ENCODE measurements at places on chromosomes 4 and X.

- no peak for ATAC-seq
These were observed 121.2 kb downstream of the GASK1B start for GRCh38 chr4:158051401-158052235.

GRCh38 chr4:111676533-111676932 is 468.7 kb upstream of the FAM241A start:
- ATAC-seq = no peak

DNA sequence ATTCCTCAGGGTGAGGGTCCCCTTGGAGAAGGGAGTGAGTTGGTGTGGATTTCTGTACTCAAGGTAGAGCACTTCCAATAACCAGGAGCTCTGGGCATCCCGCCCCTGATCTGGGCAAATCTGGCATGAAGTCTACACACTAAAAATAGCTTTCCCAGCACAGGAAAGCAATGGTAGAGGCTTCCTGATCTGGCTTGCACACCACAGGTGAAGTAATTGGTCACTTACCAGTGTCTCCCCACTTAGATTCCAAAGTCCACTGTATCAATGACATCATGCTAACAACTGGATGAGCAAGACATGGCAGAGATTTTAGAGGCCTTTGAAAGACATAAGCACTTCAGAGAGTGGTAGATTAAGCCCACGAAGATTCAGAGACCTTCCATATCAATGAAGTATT is 17.8 kb upstream of the IDS start:
- no peak for ATAC-seq

GRCh38 chr4:127344071-127344470 is 288.7 kb upstream of the INTU start:
- ATAC-seq = no peak

GRCh38 chr4:152281211-152281610 is 254.7 kb downstream of the FBXW7 start:
- ATAC-seq = no peak

- ATAC-seq = no peak
These were observed 28.1 kb downstream of the ZFP42 start for GRCh38 chr4:188023682-188024081.

- ATAC-seq = no peak
These were observed 333.1 kb downstream of the IL1RAPL1 start for GRCh38 chrX:28920153-28920943.

- no peak for ATAC-seq
These were observed 17.3 kb upstream of the LSM6 start for GRCh38 chr4:146158036-146158745.

DNA sequence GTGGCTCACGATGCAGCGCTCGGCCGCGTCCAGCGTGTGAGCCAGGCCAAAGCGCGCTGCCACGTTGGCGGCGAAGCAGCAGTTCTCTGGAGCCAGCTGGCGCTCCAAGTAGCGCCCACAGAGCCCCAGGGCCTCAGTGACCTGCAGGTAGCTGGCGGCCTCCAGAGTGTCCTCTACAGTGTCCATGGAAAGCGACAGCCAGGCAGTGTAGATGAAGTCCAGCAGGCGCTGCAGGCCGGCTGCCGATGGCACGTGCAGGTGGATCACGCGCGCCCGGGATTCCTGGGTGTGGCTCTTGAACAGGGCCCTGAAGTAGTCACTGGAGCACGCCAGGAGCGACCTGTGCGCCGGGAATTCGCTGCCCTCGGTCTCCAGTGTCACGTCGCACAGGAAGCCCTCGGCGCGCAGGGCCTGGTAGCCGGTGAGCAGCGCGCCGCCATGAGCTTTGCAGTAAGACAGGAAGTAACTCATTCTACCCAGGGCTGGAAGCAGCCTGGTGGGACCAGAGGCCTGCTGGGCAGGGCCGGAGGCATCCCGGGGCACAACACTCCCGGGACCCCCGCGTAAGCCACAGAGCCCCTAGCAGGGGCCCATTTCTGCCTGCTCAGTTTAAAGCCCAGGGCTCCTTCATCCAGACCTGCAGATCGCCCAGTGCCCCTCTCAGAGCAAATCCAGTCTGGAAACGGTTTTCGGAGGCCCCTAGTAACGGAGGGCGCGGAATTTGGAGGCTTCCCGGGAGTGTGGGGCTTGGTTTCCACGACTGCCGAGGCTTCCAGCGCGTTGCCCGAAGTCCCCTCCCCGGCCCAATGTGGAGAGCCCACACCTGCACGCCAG is 595 bp downstream of the KLHL34 start:
- ATAC-seq = no peak

DNA sequence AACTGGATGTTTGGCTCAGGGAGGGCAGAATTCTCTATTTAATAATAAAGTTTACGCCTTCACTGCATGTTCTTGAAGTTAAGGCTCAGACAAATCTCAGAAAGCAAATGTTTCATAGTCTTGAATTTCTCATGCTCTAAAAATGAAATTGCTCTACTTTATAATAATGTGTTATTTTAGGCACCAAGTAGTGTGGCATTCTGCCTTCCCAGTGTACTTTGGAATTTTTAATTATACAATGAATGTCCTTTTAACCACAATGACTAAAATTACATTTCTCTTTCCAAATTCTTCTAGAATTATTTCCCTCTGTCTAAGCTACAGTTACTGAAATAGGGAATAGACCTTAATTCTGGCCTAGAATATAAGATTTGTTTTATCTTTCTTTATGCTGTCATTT is 97.9 kb upstream of the PDE5A start:
- no peak for ATAC-seq

DNA sequence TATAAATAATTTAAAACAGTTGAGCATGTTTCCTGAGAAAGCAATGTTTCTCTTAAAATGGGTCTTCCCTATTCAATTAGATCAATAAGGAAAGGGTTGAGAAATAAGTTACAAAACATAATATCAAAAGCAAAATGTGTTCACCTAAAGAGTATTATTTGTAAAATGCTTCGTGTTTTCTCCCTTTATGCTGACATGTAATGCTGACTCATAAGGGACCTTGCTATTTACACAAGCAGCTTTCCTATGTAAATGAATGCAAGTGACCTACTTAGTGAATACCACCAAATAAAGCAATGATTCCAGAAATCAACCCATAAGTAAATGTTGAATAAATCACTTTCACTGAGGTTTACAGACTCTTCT is 91.5 kb downstream of the ELOVL6 start:
- no peak for ATAC-seq

DNA sequence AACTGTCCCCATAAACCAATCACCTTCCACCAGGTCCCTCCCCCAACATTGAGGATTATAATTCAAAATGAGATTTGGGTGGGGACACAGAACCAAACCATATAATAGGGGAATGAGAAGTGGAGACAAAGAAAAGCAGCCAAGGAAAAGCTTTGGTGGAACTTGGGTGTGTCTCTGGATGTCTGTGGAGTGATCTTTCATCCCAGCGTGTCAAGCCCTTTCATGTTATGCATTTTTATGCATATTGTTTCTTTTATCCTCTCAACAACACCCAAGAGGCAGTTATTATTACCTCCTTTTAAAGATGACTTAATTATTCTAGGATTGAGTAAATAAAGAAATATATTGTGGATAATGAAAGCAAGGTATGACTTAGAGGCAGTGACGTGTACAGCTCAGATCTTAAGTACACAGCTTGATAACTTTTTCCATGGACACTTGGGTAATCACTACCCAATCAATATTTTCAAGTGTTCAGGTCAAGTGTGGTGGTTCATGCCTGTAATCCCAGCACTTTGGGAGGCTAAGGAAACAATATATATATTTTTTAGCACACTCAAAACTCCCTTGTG is 42.6 kb upstream of the HOPX start:
- ATAC-seq = no peak

DNA sequence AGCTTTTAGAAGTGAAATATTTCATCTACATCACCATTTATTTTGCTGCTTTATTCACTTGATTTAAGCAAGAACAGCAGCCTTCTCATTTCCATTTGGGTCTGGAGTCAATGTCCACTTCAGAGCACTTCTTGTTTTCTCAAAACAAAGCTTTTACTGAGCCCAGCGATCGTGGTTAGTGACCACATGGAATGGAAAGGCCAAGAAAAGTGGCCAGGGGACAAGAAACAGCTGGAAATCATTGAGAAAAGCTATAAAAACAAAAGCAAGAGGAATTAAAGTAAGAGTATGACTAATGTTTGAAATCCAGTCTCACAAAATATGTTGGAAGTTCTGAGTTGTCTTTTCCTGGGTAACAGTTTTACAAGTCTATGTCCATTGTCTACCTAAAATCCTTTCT is 328.4 kb upstream of the INTU start:
- ATAC-seq = no peak

DNA sequence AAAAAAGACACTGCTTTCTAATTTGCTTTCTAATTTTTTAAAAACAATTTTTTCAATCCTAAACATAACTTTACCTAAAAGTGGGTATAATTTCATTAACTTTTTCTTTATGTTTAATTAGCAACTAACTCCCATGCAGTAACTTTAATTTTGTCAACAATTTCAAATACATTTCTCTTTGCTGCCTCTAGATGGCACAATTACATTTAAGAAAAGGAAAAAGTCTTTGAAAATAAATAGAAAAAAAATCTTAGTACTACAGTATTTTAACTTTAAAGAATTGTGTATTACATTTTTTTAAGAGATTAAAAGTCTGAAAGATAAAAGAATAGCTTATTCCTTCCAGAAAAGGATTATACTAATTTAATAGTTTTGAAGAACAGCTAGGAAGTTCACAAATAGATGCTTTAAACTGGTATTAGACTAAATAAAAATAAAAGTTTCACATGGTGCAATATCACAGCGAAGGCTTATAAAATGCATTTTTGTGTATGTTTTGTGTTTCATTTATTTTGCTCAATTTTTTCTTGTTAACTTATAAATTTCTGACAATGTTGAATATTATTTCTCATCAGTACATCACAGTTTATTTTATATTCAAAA is 105.1 kb downstream of the ADGRA3 start:
- no peak for ATAC-seq

GRCh38 chr4:96603641-96604040 is 763.7 kb downstream of the PDHA2 start:
- no peak for ATAC-seq

DNA sequence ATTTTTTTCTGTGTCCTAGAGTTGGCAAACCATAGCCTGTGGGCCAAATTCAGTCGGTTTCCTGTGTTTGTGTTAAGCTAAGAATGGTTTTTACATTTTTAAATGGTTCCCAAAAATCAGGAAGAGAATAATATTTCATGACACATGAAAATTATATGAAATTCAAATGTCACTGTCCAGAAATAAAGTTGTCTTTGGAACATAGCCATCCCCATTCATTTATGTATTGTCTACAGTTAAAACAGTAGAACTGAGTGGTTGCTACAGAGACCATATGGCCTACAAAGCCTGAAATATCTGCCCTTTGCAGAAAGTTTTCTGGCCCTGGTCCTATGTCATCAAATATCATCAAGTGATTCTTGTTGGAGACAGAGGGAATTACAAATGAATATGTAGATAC is 15.5 kb downstream of the FRMPD4 start:
- ATAC-seq = no peak

GRCh38 chr4:158799856-158800255 is 31.0 kb downstream of the FNIP2 start:
- ATAC-seq = no peak

GRCh38 chr4:113977526-113977855 is 2.0 kb downstream of the ARSJ start:
- ATAC-seq = no peak
